Anterior cingulate cortex (tissue), 58 donors: ENCODE measurements at places on chromosomes 7 and 10.

DNA sequence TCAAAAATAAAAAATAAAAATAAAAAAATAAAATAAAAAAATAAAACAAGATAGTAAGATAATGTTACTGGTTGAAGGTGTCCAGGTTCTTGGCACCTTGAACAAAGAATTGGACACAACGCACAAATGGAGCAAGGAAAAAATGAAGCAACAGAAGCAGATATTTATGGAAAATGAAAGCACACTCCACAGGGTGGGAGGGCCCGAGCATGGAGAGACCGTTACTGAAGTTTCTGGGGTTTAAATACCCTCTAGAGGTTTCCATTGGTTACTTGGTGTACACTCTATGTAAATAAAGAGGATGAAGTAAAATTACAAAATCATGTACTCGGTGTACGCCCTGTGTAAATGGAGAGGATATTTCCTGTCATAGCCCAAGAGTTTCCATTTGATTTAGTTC is 15.7 kb upstream of the PFKP start:
- no peak for DNase-seq

DNA sequence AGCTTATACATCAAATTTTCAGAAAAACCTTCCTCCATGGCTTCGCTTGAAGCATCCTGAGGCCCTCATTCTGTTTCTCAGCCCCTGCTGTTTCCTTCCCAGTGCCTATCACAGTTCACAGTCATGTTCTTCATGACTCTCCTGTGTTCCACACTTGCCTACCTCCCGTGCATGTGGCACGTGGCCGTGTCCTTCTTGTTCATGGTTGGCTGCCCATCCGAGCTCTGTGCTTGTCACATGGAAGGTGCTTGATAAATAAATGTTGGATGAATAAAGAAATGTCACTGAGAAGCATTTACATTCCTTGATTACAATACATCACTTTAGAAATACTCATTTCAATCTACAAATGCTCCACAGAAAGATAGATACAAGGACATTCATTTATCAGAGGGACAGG is 23.7 kb upstream of the EGFR start:
- no peak for DNase-seq

DNA sequence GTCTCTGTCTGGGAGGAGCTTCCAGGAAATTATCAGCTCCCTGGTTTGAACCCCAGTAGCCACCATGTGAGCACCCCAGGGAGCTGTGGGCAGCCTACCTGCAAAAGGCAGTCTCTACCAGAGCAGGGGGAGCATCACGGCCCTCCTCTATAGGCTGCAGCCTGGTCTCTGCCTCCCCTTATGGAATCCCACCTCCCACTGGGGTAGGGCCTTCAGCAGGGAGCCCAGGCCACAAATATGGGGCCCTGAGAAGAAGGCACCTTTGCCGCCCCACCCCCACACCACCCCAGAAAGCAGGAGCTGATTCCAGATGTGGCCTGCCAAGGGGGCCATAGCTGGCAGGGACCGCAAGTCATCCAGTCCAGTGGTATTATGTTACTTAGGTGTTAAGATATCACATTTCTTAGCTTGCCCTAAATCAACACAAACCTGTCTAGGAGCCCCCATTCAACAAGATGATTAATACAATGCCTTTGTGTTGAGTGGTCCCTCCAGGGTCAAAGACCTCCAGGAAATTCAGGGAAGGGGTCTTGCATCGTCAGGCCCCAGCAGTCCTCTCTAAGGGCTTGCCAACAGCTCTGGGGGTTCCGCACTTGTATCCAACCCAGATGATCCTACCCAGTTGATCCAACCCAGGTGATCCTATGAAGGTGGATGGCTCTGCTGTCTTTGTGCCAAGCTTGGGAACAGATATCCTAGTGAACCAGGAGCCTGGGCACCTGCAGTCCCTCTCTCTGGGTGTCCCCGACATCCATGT is 114.9 kb downstream of the OAT start:
- DNase-seq, result no peak

- DNase-seq, result no peak
These were observed 24.6 kb downstream of the TNS3 start for GRCh38 chr7:47557317-47557693.

- no peak for DNase-seq
These were observed 54.0 kb downstream of the MTURN start for GRCh38 chr7:30188811-30189210.

DNA sequence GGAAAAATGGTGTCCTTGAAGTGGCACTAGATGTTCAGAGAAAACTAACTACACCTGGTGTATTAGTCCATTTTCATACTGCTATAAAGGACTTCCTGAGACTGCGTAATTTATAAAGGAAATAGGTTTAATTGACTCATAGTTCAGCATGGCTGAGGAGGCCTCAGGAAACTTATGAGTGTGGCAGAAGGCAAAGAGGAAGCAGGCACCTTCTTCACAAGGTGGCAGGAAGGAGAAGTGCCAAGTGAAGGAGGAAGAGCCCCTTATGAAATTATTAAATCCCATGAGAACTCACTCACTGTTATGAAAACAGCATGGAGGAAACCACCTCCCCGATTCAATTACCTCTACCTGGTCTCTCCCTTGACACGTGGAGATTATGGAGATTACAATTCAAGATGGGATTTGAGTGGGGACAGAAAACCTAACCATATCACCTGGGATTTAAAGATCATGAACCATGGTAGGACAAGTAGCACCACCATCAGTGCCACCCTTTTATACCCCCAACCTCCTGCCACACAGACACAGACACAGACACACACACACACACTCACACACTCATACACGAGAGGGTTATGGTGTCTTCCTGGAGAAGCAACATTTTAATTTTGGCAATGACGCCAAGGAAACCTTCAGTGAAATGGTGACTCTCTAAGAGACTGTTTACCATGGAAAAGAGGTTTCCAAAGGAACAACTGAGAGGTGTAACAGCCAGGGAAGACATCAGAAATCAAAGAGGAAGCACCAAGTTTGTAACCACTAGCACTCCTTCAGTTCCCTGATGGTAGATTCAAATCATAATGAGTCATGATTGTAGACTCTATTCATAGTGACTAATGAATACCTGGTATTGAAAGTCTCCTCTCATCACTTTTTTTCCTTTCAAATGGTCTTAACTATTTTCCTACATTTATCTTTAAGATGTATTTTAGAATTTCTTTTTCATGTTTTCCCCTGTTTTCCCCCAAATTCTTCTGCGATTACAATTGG is 41.8 kb upstream of the WNT16 start:
- DNase-seq, result no peak

DNA sequence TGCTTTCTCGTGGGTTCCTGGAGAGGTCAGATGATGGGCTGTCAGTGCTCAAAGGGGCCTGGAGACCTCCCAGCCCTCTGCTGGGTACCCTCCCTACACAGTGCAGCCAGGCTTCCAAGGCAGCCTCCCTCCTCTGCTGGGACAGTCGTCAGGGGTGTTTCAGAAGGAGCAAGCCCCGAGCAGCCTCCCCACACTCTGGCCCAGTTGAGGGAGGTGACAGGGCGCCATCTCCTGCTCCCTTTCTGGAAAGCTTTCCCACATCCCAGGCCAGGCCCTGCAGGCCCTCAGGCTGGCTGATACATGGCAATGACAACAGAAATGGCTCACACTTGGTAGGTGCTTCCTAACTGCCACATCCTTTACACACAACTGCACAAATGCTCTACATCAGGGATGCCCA is 32.1 kb downstream of the KCNMA1 start:
- DNase-seq, result no peak

- DNase-seq, result no peak
These were observed 43.8 kb downstream of the DAGLB start for GRCh38 chr7:6403907-6404306.

- no peak for DNase-seq
These were observed 142.0 kb upstream of the NPY start for GRCh38 chr7:24141874-24142509.

DNA sequence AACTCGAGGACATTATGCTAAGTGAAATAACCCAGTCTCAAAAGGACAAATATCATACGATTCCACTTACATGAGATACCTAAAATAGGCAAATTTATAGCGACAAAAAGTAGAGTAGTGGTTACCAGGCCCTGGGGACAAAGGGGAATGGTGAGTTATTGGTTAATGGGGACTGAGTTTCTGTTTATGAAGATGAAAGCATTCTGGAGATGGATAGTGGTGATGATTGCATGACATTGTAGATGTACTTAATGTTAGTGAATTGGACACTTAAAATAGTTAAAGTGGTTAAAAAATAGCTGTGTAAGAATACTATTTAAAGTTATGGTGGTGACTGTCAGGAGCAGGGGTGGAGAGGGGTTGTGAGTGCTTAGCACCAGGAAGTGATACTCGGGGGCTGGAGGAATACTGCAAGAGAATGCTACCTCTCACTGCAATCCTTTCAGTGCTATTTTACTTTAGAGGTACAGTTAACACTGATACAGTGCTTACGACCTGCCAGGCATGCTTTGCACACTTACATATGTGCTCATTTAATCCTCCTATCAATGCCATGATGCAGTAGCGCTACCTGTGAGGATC is 16.7 kb upstream of the TEX36 start:
- no peak for DNase-seq

DNA sequence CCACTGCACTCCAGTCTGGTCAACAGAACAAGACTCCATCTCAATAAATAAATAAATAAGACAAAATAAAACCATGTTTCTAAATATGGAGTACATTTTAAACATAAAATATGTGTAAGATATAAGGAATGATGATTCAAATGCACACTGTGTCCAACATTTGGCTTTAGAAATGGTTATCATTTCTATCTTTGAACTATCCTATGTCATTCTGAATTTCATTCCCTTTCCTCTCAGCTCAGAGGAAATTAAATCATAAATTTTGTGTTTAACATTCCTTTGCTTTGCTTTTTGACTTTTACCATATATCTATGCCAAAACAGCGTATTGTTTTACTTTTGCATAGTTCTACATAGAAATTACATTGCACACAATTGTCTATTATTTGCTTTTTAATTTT is 130.9 kb downstream of the GNAT3 start:
- DNase-seq, result no peak

DNA sequence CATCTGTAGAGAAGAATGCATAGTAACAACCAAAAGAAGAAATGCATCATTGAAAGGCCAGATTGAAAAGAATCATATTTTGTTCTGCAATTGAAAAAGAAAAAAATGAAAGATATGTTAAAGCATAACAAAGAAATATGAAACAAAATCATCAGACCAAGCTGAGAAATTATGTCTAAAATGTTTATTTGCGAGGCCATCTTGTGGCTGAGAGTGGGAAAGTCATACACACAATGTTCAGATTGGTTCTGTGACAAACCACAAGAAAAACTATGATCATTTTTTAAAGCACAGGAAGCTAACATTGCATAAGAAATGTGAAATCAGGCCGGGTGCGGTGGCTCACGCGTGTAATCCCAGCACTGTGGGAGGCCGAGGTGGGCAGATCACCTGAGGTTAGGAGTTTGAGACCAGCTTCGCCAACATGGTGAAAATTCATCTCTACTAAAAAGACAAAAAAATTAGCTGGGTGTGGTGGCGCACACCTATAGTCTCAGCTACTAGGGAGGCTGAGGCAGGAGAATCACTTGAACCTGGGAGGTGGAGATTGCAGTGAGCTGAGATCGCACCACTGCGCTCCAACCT is 36.6 kb downstream of the ABCB5 start:
- DNase-seq, result no peak

DNA sequence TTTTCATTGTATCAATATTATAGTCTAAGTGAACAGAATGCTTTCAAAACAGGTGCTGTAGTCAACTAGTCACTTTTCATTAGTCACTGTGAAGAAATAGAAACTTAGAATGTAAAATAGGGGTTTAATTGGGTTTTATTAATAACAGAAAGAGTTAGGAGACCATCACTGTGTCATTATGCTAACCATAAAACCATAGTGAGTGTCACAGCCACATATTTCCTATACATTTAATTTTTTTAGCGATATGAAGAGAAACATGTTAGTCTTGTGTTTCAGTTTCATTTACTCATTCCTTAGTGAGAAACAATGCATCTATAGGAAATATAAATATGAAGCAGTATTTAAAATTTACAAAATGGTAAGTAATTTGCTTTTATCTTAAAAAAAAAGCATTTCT is 22.2 kb downstream of the SPAG6 start:
- DNase-seq, result no peak

DNA sequence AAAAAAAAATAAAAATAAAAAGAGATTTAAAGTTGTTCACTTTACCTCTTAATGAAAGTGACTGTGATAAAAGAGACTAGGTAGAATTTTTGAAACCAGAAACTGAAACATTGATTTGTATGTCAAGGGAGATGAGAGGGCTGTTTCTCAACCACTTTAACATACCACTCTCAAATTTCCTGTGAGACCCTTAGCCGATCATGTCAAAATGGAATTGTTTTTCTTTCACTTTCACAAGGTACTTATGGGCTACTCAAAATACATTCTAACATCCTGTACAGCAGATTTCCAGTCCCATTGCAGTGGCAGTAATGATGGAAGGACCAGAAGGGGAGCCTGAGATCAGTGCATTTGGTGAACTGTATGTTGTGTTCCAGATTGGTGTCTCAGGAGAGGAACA is 261.2 kb downstream of the PPP1R3A start:
- DNase-seq, result no peak

- DNase-seq, result no peak
These were observed 108.0 kb downstream of the TWIST1 start for GRCh38 chr7:19009241-19009935.

GRCh38 chr7:55109404-55110167 is 90.8 kb downstream of the EGFR start:
- DNase-seq, result no peak

DNA sequence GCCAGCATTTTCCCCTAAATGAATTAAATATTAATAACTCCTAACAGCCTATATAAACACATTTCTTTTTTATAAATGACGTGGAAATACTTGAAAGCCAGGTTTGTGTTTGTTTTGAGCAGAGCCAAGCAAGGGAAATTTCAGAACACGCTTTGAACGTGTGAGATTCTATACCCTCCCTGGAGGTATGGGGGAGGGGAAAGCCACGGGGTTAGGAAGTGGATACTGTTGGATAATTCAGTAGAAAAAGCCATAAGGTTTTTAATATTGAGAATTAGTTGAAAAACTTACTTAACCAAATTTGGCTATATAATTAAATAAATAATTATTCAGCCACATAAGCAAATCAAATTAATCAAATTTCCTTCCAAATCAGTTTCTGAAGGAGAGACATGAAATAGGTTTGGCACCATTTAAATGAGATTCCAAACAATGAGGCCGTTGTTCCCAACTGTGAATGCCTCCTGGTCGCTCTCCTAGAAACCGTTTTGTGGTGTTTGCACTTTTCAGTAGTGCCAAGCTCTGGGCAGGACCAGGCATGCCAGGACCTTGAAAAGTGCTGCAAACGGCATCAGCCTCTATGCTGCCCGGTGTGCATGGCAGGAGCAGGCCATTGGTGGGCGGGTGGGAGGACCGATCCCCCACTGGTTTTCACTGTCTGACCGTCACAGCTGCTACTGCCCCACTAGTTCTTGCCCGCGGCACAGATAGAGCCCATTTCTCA is 88.1 kb downstream of the SEPTIN14 start:
- peak; percentile 65 for DNase-seq

DNA sequence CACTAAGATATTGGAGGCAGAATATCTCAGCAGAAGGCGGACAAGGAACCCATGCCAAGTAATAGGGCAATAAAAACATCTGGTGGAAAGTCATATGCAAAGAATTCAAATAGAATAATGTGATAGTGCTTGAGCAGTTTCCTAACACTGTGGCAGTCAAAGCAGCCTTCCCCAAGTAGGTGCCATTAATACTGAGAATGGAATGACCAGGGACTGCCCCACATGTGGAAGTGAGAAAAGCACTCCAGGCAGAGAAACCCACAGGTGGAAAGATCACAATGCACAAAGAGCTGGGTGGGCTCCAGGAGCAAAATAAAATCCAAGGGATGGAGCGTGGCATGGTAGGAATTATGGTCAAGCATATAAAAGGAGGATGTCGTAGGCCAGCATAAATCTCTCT is 64.4 kb upstream of the NME8 start:
- no peak for DNase-seq
